ENCODE measurements at places on chromosomes 13 and 19.
A peak's percentile ranks its signal among the peaks of the same experiment; 100 is the strongest.

DNA sequence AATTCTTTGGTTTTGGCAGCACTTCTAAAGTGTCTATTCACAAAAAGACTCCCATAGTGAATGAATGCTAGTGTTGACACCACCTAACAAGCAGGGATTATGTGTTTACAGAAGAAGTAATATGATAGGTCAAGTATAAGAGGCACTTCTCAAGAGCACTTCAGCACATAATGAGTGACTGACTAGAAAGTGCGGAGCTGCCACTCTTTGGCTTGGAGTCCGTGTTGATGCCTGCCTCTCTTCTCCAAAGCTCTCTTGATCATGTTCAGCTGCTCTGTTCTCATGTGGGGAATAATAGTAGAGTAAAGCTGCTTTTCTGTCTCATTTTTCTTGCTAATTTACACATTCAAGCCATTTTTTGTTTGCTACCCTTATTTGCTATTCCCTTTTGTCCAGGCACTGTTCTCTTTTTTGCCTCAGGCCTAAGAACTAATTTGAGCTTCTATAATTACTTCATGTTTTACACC is 22.7 kb upstream of the MAB21L1 start:
- no peak for DNase-seq

GRCh38 chr13:94784066-94784465 is 71.7 kb upstream of the SOX21 start:
- DNase-seq: no peak

DNA sequence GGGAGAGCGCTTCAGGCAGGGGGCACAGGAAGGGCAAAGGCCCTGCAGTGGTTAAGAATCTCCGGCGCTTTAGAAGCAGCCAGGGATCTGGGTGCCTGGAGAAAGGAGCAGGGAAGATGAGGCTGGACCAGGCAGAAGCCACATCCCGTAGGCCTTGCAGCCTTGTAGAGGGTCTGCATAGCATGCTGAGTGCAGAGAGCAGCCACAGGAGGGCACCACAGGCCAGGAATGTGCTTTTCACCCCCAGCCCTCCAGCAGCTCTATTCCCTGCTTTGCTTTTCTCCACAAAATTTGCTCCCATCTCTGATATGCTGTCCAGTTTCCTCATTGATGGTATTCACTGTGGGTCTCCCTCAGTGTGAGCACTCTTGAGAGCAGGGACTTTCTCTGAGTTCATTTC is 5.7 kb downstream of the WDR62 start:
- DNase-seq: no peak

GRCh38 chr19:19510432-19510831 is 4.9 kb downstream of the TSSK6 start:
- DNase-seq: no peak

GRCh38 chr13:80900561-80900960 is 559.6 kb upstream of the SPRY2 start:
- no peak for DNase-seq

- no peak for DNase-seq
Measured at GRCh38 chr13:32471187-32471922, 43.4 kb upstream of the N4BP2L1 start.

- DNase-seq: no peak
Measured at GRCh38 chr19:35388277-35389054, 17.6 kb downstream of the GPR42 start.

DNA sequence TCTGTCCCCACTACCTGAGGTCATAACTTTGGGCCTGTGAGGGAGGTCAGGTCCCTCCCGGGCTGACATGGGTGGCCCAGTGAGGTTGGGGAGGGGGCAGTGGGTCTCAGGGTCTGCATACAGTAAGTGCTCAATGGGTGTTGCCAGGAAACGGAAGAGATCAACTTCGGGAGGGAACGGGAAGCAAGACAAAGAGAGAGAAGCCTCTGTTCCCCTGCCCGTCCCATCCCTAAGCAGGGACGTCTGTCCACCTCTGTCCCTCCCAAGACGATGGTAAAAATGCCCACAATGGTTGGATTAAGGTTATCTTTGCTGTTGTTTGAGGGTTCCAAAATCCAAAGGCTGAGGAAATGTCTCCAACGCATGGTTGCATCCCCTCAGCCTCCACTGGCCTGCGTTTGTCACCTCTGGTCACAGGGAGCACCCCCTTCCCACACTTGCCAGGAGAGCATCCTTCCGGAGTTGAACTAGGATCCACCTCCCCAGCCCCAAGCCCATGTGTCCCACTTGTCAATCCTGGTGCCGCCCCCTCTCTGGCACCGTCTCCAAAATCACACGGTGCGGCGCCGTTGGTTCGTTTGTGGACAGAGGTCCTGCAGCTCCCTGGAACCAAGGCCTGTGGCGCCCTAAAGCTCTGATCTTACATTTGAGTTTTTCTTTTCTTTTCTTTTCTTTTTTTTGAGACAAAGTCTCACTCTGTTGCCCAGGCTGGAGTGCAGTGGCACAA is 774 bp upstream of the HOMER3 start:
- DNase-seq: peak; percentile 7

DNA sequence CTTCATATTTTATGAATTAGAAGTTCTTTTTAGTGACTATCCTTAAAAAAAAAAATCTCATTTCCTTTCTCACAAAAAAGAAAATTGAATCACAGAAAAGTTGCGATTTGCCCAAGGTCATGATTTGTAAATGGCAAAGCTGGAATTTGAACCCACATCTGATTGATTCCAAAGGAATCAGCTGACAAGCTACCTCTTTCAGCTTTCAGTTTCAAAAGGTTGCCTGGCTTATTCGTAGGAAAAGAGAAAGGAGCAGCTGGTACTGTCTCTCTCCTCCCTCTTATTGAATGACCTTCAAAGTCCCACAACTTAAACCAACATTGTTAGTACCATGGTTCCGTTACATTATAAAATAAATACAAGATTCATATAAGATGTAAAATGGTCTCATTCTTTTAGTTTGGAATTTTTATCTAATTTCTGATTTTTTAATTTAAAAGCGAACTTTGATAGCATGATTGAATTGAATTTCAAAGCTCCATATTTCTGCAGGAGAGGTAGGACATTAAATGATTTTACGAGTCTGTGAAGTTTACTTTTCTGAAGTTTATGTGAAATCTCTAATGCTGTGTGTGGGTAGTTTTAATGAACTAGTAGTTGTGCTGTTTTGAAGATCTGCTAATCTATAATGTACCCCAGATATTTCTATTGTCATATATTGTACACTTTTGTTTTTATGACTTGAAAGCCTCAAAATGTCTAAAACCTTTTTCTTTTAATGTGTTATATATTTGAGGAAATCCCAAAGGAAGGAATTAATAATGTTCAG is 18.5 kb upstream of the KCTD4 start:
- no peak for DNase-seq

GRCh38 chr13:42814868-42815267 is 33.5 kb downstream of the FAM216B start:
- no peak for DNase-seq

Data from CD14-positive monocyte (primary cell).